ENCODE measurements at places on chromosomes 16 and 17.

- no peak for DNase-seq
Measured at GRCh38 chr16:24753000-24753399, 23.5 kb downstream of the TNRC6A start.

GRCh38 chr17:69578385-69578936 lies 164.0 kb downstream of the MAP2K6 start:
- DNase-seq, result no peak

DNA sequence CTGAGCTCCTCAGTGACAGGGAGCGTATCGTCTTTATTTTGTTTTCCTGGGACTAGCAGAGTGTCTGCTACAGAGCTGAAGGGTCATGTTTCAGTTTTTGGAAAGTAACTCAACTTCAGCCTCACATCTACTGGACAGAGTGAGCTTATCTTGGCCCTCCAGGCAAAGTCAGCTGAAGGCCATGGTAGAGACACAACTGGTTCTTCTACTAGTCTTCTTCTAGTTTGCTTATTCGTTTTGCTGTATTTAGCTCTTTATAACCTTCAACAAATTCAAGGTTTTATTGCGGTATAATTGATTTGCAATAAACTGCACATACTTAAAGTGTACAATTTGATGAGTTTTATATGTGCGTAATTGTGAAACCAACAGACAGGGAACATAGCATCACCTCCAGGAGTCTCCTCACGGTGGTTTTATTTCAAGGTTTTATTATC lies 6.1 kb upstream of the PRKCA start:
- DNase-seq, result no peak

GRCh38 chr17:76437467-76438402 lies 15.2 kb downstream of the UBE2O start:
- DNase-seq, result no peak

GRCh38 chr16:46884513-46885293 lies 541 bp downstream of the GPT2 start:
- no peak for DNase-seq

- peak; percentile 61 for DNase-seq
Measured at GRCh38 chr17:29760279-29761039, 137.7 kb upstream of the CORO6 start.

DNA sequence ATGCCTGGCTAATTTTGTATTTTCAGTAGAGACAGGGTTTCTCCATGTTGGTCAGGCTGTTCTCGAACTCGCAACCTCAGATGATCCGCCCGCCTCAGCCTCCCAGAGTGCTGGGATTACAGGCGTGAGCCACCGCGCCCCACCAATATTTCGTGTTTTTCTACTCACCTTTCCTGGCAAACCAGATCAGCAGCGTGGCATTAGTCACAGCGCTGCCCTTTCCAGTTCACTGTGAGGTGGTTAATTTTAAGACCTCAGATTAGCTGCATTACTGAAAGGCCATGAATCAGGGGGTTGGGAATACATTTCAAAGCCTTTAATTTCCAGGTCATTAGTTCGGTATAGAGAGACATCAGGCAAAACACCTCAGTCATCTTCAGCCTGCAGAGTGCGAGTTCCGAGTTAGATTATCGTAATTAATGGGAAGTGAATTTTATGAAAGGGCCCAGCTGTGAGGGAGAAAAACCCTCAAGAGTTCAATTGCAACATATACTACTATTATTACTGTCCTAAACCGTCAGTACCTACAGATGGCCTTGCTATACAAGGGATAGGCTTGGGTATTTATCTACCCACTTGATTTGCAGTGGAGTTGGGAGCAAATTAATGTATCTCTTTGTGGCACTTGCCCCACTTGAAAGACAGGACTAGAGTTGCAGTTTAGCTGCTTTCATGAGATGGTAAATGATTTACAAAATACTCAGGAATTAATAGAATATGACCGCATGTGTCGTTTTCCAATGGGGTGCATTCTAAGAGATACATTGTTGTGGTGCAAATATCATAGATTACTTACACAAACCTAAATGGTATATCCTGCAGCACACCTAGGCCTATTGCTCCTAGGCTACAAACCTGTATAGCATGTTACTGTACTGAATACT lies 2.1 kb upstream of the USP32 start:
- no peak for DNase-seq

GRCh38 chr16:84464116-84464515 lies 40.3 kb downstream of the MEAK7 start:
- DNase-seq, result no peak

GRCh38 chr17:68704871-68705713 lies 103.9 kb upstream of the FAM20A start:
- peak; percentile 93 for DNase-seq

GRCh38 chr17:1042486-1042885 lies 45.6 kb downstream of the TIMM22 start:
- no peak for DNase-seq

- DNase-seq, result peak; percentile 79
Measured at GRCh38 chr17:32723310-32723955, 153.5 kb downstream of the MYO1D start.

DNA sequence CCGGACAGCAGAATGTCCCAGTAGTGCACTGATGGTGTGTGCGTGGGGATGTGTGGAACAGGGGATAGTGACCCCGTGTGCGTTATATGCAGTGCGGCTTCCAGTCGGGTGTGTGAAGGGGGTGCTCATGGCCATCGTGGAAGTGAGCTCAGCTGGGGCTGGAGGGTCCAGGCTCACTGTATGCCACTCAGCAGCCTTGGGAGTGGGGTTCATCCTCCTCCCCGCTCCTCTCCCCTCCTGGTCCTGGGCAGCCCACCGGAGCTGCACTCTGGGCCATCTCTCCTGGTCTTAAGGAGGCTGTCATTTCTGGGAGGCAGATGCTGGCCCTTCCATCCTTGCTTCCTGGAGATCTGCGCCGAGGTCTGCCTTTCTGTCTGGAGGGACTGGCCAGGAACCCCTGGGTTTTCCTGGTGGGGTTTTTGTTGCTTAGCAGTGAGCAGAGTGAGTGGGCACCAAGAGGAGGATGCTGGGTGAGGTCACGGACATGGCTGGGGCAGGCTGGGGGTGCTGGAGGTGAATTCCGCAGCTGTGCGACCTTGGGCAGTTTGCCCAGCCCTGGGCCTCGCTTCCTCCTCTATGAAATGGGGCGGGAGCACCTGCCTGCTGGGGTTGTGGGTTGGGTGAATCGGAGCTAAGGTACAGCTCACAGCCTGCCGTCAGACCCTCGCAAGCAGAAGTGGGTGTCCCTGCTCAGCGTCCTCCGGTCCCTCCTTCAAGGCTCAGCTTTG lies 164.1 kb downstream of the SEC14L1 start:
- no peak for DNase-seq

DNA sequence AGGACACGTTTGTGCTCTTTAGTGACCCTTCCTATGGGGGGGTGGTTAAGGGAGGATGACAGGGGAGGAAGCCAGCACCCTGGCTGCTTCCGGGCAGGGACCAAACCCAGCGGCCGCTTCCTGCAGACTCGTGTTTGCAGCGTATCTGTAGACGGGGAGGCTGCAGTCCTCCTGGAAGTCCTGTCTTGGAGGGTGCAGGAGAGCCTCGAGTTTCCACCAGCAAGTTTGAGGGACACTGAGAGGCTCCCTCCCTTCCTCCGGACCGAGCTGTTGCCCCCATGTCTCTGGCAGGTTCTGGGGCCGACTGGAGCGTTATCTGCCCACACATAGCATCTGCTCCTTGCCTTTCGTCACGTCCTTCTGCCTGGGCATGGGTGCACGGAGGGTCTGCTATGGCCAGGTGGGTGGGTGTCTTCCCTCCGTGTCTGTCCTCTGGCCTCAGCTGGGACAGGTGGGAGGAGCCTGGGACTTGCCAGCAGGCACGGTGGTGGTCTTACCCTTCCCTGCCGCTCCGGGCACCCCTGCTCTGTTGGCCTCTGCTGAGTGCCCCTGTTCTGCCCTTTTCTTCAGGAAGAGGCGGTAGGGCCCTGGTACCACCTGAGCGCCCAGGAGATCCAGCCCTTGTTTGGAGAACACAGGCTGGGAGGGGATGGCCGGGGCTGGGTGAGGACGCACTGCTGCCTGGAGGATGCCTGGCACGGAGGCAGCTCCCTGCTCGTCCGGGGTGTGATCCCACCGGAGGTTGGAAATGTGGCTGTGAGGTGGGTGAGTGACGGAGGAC lies 8.8 kb downstream of the ENGASE start:
- DNase-seq, result no peak

DNA sequence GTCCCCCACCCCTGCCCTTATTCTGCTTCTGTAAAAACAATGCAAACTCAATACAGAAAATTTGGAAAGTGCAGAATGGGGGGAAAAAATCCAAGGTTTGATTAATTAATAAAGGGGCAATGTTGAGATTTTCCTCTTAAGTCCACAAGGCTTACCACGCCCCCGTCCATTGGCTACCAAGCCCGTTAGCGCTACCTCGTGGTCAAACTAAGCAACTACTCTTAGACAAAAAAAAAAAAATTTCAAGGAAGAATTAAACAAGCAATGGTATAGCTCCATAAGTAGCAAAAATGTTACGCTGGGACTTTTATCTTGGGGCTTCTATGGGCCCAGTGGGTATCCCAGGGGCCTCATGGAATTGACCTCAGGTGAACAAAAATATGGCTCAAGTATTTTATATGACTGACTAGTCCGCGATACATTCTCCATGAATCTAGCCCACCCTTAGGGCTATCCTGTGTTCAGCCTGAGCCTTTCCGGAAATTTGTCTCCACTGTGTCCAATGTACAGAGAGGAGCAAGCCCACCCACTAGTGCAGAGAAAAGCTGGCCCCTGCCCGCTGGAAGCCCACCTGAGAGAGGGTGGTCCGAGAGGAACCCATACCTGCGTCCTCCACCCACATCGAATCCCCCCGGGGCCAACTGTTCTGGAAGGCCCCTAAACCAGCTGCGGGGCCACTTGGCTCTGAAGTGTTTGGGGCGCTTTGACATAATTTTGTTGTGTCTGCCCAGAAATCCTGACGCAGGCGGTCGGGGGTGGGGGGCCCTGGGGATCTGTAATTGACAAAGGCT lies 19.1 kb upstream of the TEX2 start:
- DNase-seq, result peak; percentile 76

DNA sequence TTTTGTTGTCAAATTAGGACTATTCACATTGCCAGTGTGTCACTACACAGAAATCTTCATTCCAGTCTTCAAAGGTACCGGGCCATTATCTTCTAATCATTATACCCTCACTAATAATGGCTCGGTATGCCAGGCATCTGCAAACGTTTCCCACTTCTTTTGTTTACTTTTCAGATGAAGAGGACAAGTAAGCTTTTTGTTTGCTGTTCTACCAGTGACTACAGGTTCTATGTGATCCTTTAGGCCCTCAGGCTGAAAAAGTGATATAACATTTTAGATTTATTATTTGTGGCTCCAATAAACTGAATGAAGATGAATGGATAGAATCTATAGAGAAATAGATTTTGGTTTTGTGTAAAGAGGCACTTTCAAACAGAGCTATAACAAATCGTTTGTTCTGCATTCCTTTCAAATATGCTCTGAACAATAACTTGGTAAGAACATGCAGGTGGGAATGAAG lies 403 bp upstream of the KRTAP3-1 start:
- DNase-seq, result no peak

- no peak for DNase-seq
Measured at GRCh38 chr17:65297916-65298315, 160.7 kb downstream of the RGS9 start.

GRCh38 chr17:4086041-4086483 lies 56.8 kb downstream of the ZZEF1 start:
- DNase-seq, result no peak

Data from myocyte (in vitro differentiated cells).